Astrocyte of the spinal cord (primary cell): ENCODE measurements at places on chromosomes 11 and 22.

- no peak for DNase-seq
Measured at GRCh38 chr11:131290185-131290584, 80.2 kb upstream of the NTM start.

GRCh38 chr11:73537969-73538368 lies 59.9 kb downstream of the FAM168A start:
- no peak for DNase-seq

- no peak for DNase-seq
Measured at GRCh38 chr11:98771791-98772190, 249.0 kb upstream of the CNTN5 start.

GRCh38 chr11:12094872-12095800 lies 15.3 kb upstream of the MICAL2 start:
- DNase-seq = no peak

DNA sequence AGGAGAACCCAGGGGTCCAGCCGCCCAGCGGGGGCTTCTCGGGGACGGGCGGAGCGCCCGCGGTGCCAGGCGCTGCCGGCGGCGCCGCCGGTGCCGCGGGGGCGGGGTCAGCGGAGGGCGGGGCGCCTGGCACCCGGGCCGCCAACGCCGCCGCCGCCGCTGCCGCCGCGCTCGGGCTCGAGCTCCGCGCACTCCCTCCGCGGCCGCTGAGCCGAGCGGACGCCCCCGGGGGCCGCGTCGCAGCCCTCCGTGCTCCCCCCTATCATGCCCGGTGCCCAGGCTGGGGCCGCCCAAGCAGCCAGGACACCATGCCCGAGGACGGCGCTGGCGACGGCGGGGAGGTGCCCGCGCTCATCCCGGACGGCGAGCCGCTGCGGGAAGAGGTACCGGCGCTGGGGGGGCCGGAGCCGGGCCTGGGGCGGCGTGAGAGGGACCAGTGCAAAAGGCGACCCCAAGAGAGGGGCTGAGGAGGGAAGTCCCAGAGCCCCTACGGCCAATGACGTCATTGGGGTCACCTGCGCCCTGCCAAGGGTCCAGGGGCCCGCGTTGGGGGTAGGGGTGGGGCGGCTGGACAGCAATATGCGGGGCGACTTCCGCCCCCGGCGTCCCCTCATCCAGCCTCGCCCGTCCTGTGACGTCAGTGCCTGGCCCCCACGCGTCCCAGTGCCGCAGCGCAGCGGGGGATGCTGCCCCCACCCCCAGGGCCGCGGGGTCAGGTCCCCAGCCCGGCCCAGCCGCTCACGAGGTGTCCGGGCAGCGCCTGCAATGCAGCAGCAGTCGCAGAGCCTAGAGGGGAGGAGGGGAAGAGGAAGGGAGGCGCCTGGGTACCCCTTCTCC lies at the start of gene TMEM151A:
TMEM151A (plus strand) TSS at position 189 of the 837 bp plus-strand sequence; CDS start at position 309, 120 bp downstream.
- DNase-seq = no peak

GRCh38 chr11:121591405-121592033 lies 138.8 kb upstream of the SORL1-AS1 start:
- DNase-seq = peak; percentile 77

DNA sequence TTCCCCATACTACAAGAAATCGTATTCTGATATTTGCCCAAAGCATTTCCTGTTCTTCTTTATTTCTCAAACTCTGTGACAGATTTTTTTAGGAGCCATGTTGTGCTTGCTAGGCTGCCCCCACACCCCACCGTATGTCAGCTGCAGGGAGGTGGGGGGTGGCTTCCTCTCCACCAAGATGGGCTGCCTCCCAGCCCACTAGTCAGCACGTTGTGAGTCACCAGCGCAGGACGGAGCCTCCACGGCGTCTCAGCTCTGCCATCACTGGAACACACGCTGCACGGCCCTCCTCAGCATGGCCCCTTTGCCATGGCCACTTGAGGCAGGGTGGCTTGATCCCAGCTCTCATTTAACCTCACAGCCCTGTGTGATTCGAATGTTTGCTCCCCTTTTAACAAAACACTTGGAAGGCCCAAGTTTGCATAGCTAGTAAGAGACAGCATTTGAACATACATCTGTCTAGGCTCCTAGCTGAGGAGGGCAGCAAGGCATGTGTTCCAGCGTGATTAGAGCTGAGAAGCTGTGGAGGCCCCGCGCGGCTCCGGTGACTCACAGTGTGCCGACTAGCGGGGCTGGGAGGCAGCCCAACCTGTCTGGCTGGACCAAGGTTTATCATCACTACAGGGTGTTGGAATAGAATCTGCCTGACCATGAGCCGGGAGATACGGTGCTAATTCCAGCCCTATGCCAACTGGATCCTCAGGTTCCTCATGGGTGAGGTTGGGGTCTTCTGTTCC lies 180.7 kb upstream of the NCAM1 start:
- DNase-seq = peak; percentile 64

- DNase-seq = no peak
Measured at GRCh38 chr22:47836957-47837356, 1074.5 kb downstream of the TBC1D22A start.

DNA sequence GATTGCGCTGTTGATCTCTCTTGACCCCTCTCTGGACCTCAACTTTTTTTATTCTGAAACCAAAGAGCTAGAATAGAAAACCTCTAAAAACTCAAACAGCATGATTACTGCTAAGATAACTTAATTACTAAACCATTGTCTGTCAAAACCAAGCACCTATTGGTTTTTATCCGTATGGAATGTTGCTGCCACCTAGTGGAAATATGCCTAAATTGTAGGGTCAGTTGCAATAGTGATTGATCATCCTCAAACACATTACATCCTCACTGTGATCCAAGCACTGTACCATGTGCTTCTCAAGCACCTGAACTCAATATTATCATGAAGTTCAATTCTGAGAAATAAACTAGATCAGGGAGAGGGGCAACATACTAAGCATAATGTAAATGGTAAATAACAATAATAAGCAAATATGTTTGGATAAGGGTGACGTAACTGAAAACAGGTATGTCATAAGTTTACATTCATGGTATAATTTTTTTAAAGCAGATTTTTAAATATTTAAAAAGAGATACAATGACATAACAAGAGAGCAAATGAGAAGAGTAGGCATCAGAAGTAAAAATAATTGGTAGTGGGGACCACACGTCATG lies 3.8 kb upstream of the OR5A2 start:
- peak; percentile 45 for DNase-seq

DNA sequence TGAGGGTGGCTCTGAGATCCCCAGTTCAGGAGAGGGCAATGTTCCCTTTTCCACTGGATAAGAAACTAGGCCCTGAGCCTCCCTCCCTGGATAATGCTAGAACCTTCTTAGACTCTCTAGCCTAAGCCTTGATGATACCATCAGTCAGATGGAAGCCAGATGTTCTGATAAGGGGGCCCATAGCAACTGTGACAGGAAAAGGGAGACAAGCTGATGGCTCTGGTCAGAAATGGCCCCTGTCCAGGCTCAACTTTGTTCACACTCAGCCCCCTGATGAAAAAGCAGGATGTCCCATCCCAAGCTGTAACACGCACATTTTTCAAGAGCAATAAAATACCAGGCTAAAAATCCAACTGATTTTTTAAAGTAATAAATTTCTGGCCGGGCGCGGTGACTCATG lies 7.2 kb upstream of the OAF start:
- DNase-seq = no peak

DNA sequence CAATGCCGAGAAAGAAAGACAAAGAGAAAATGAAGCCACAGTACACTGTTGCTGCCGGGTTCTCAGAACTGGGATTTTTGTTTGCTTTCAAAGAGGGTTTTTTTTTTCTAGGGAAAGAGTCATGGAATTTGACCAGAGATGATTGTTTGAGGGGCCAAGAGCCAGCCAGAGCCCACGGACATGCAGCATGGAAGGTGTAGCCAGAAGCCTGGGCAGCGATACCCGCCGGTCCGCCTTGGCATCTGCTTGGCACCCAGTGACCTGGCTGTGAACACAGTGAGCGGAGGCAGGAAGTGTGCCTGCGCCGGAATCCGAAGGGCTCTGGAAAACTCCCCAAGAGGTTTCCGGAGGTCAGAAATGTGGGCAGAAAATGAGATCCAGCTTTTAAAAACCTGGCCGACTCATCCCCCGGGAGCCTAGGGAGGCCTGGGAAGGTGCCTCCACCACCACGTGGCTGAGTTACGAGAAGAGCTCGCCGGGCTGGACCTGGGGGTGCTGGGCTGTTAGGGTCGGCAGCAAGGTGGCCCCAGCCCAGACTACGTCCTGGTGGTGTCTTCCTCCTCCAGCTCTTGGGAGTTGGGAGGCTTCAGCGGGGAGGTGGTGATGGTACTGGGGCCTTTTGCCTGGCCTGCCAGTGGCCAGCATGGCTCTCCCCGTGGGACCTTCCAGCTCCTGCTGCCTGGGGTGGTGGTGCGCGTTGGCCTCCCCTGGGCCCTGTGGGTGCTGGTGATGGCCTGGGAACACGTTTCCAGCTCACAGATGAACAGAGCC lies 61.6 kb upstream of the PPARA start:
- DNase-seq = peak; percentile 78

DNA sequence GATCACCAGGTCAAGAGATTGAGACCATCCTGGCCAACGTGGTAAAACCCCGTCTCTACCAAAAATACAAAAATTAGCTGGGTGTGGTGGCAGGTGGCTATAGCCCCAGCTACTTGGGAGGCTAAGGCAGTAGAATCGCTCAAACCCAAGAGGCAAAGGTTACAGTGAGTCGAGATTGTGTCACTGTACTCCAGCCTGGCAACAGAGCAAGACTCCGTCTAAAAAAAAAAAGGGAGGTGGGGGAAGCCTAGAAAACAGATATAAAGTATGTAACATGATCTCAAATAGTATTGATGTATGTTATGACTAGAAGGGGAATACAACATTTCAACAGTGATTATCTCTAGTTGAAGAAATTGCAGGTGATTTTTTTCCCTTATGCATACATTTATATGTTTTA lies 61.4 kb downstream of the SLC1A2 start:
- DNase-seq = peak; percentile 36

DNA sequence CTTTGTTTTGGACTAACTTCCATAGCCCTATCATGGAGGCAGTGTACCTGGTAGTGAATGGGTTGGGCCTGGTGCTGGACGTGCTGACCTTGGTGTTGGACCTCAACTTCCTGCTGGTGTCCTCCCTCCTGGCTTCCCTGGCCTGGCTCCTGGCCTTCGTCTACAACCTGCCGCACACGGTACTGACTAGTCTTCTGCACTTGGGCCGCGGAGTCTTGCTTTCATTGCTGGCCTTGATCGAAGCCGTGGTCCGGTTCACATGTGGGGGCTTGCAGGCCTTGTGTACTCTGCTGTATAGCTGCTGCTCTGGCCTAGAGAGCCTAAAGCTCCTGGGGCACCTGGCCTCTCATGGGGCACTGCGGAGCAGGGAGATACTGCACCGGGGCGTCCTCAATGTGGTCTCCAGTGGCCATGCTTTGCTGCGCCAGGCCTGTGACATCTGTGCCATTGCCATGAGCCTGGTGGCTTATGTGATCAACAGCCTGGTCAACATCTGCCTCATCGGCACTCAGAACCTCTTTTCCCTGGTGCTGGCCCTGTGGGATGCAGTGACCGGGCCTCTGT lies 846 bp downstream of the RNF26 start:
- no peak for DNase-seq

GRCh38 chr11:71249301-71249700 lies 3.1 kb downstream of the SHANK2 start:
- DNase-seq = no peak

DNA sequence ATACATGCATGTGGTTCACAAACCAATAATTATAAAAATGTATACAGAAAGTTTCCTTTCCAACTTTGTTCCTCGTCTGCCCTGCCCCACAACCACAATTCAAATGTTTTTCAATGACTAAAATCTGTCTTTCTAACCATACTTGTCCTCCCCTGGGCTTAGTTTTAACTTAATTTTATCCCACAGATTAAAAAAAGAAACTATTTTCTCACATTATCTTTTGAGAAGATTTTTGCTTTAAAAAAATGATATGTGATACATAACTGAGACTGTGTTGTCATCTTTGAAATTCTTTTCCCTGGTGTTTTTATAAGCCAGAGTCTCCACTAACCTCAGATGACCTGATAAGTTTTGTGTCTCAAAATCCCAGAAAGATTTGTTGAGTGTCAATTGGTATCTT lies 79.0 kb downstream of the FDX1 start:
- DNase-seq = no peak

- no peak for DNase-seq
Measured at GRCh38 chr11:60118338-60118737, 29.9 kb downstream of the MS4A2 start.

DNA sequence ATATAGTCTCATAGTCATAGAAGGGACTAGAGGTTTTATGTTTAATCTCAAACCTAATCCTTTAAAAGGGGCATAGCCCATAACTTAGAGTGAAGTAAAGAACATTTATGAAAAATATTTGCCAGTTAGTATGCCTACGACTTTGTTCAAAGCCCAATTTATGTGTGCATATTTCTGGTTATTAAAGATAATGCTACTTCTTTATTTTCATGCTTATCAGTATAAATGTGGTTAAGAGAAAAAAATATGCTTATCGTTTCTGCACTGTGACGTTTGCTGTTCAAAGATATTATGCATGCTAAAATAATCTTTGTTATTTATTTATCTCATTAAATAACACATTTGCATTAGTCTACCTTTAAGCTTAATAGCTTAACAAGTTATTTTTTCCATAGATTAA lies 343.9 kb downstream of the DYNC2H1 start:
- DNase-seq = no peak
